Umbilical cord (tissue), 2 donors: ENCODE measurements at places on chromosomes 4 and X.

- DNase-seq: no peak
These were observed 157.5 kb upstream of the SMIM31 start for GRCh38 chr4:164596318-164596878.

DNA sequence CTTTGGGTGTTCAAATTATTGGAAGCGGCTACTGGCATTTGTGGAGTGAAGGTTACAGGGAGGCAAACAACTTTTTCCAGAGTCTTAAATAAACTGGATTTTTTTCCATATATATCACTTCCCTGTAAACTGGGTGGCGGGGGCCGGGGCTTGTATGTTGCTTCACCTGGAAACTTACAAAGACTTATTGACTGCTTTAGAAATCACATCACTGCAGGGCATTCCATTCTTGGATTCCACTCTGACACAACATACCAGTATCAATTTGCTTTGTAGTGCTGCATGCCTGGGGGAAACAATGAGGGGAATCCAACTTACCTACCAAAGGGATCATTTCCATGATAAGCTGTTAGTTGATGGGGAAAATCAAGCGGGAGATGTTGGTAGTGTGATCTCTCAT, 21.7 kb upstream of the FAM156A start:
- DNase-seq: no peak

- no peak for DNase-seq
These were observed 614.6 kb upstream of the SMIM31 start for GRCh38 chr4:164139291-164139690.

- no peak for DNase-seq
These were observed 7.9 kb downstream of the OGT start for GRCh38 chrX:71540801-71541200.

DNA sequence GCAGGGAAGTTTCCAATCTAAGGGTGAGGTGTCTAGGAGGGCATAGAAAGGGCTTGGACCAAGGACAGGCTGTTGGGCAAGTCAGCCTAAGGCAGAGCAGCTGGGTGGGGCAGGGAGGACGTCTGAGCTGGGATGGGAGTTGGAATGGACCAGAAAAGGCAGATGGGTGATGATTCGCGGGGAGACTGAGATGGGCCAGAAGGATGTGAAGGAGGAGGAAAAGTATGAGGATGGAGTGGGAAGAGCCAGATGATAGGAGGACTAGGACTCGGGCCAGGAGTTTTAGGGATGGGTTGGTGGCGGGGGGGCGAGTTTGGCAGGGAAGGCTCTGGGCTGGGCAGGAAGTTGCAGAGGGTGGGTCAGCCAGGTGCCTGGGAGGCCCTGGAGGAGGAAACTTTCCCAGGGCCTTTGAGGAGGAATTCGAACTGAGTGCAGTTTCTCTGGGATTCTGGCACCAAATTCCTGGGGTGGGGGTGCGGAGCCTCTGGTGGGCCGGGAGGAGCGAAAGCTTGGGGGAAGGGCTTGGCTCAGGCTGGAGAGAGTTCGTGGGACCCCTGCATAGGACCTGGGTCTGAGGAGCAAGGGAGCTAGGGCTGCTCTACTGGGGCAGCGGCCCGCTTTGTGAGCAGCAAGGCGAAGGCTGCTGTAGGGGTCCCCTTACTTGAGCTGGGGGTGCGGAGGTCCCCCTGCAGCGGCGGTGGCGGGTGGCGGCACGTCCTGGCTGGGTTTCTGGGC, 8.7 kb upstream of the TIMP1 start:
- DNase-seq: peak; percentile 78

GRCh38 chr4:153937289-153937688, 148.4 kb upstream of the SFRP2 start:
- DNase-seq: peak; percentile 87

- no peak for DNase-seq
These were observed 16.3 kb downstream of the PPP3CA start for GRCh38 chr4:101331017-101331416.

- DNase-seq: peak; percentile 7
These were observed 31.6 kb upstream of the MSN start for GRCh38 chrX:65635822-65636221.

DNA sequence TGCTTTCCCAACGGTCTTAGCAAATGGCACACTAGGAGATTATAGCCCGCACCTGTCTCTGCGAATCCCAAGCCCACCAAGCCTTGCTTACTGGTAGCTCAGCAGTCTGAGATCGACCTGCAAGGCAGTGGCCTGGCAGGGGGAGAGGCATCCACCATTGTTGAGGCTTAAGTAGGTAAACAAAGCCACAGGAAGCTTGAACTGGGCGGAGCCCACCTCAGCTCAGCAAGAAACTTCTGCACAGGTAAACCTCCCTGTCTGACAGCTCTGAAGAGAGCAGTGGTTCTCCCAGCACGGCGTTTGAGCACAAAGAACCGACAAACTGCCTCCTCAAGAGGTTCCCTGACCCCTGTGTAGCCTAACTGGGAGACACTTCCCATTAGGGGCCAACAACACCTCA, 42.8 kb downstream of the BRWD3 start:
- DNase-seq: no peak

GRCh38 chr4:17475481-17475880, 36.4 kb downstream of the QDPR start:
- DNase-seq: no peak

DNA sequence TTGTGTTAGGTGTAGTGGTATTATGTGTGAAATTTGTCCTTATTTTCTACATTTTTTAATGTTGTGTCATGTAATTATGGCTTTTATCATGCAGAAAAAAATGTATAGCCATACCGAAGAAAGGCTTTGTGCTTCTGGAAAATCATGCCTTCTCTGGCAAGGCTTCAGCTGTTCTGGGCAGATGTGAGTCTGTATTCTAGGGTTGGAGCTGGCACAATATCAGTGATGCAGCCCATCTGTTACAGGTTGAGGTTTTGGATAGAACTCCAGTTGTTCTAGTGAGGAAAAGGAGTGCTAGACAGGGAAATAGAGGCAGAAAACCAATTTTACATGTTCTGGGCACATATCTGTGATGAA, 44.8 kb upstream of the PRSS12 start:
- peak; percentile 60 for DNase-seq

- DNase-seq: no peak
These were observed 597.9 kb downstream of the GBA3 start for GRCh38 chr4:23290656-23291055.
